PC-9 (cell line): ENCODE measurements at places on chromosomes 12 and 14. TPM values are rescaled to one million over a fixed set of nuclear protein-coding genes. Genes with fewer than 3 reads are reported as not detected.

DNA sequence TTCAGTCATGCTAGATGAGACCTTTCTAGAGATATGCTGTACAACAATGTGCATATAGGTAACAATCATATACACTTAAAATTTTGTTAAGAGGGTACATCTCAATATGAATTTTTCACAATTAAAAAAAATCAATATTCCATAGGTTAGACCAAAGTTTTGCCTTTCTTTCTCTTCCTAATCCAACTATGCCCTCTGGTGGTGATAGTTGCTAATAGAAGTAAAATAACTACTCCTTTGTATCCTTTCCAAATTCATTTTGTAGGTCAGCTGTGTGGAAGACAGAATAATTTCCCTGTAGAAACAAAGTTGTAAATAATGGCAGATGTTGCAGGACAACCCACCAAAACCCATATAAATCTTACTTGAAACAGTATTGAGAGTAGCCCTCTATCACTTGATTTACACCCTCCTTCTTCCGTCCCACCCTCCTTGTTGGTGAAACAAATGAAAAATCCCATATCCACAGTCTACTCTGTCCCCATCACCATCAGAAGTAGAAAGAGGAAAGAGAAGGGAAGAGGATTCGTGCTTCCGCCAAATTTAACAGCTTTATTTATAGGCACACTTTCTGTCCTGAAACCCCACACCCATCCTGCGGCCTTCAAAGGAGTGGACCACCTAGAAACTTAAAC is 34.2 kb upstream of the KICS2 start:
- DNase-seq: no peak
- no peak overlapping the region for H3K4me3 ChIP-seq
- H3K27ac ChIP-seq: no peak overlapping the region
- H3K27me3 ChIP-seq: no peaks in the 10 kb centered on the region
- no peaks in the 10 kb centered on the region for H3K36me3 ChIP-seq
- no peaks in the 10 kb centered on the region for H3K4me1 ChIP-seq

- no peak overlapping the region for H3K27ac ChIP-seq
- H3K27me3 ChIP-seq: no peaks in the 10 kb centered on the region
- peaks cover 9% of the 10 kb centered on the region for H3K4me1 ChIP-seq
- no peak overlapping the region for H3K4me3 ChIP-seq
- H3K36me3 ChIP-seq: no peaks in the 10 kb centered on the region
- no peak for DNase-seq
These were observed 70.9 kb upstream of the RERGL start for GRCh38 chr12:18160901-18161300.

DNA sequence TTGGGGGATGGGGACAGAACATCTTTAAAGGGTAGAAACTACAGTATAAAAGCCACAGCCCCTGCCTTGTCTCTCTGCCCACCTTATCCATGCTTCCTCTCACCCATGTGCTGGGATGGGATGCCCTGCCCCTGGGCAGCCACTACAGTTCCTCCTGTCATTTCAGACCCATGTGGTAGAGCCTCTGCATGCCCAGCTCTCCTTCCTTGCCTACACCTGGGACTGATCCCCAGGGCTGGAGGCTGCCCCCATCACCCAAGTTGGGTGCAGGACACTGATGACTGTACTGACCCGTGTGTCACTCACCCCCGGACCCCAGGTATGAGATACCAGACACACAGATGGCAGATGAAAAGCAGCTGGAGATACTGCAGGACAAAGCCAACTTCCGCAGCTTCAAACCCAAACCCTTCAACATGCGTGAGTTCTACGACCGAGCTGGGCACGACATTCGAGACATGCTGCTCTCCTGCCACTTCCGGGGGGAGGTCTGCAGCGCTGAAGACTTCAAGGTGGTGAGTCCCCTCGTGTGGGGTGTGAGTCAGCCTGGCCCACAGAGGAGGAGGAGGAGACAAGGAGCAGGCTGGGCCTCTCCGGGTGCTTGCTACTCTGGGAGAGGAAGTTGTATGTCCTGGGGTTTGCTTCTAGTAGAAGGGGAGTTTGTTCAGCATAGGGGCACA is 2.2 kb downstream of the ASIC1 start:
- no peak overlapping the region for H3K27ac ChIP-seq
- DNase-seq: no peak
- peaks cover 11% of the 10 kb centered on the region; the same call in 1 of the 2 replicates for H3K27me3 ChIP-seq
- no peak overlapping the region for H3K4me3 ChIP-seq
- no peaks in the 10 kb centered on the region for H3K36me3 ChIP-seq

GRCh38 chr12:109766251-109766778 is 52.7 kb downstream of the FAM222A start:
- H3K4me3 ChIP-seq: no peak overlapping the region
- no peaks in the 10 kb centered on the region for H3K4me1 ChIP-seq
- no peaks in the 10 kb centered on the region for H3K27me3 ChIP-seq
- no peak overlapping the region for H3K27ac ChIP-seq
- no peaks in the 10 kb centered on the region for H3K36me3 ChIP-seq

- H3K27ac ChIP-seq: no peak overlapping the region
- H3K36me3 ChIP-seq: no peaks in the 10 kb centered on the region
- H3K27me3 ChIP-seq: peaks cover 15% of the 10 kb centered on the region
- 0 out of 2 replicates have a peak, but pooled peaks cover 5% of the 10 kb centered on the region for H3K4me1 ChIP-seq
- no peak overlapping the region for H3K4me3 ChIP-seq
- DNase-seq: no peak
These were observed 3.9 kb downstream of the HOXC5 start for GRCh38 chr12:54036620-54037359.

GRCh38 chr12:49342914-49343731 is 3.6 kb upstream of the DNAJC22 start:
- H3K27ac ChIP-seq: no peak overlapping the region
- no peak overlapping the region for H3K4me3 ChIP-seq
- peaks cover 26% of the 10 kb centered on the region for H3K4me1 ChIP-seq
- H3K27me3 ChIP-seq: peaks cover 45% of the 10 kb centered on the region
- no peak for DNase-seq

Gene FLRT2
- total RNA-seq: 2.1 and 2.2 TPM in 2 replicates

Gene APOF
- not detected in 2 replicates for total RNA-seq
